ENCODE measurements at places on chromosomes 13 and 19. TPM values are rescaled to one million over a fixed set of nuclear protein-coding genes. Genes with fewer than 3 reads are reported as not detected.

The NXNL1 gene
- total RNA-seq, result not detected

The ADGRE3 gene
- not detected for total RNA-seq

The ITPKC gene
- 19.7 TPM for total RNA-seq

The SERPINE3 gene
- not detected for total RNA-seq

The ZNF546 gene
- 3.0 TPM for total RNA-seq

The SOHLH2 gene
- not detected for total RNA-seq

The PLK5 gene
- not detected for total RNA-seq

The KLK14 gene
- total RNA-seq, result 0.31 TPM

The ERICH6B gene
- not detected for total RNA-seq

The LSM7 gene
- 91.4 TPM for total RNA-seq

The ANO8 gene
- total RNA-seq, result 9.0 TPM

The F10 gene
- not detected for total RNA-seq

The SLITRK6 gene
- 6.3 TPM for total RNA-seq

The RXFP2 gene
- total RNA-seq, result not detected

The COL5A3 gene
- total RNA-seq, result 22.2 TPM

The PRR19 gene
- total RNA-seq, result 1.4 TPM

The ZNF350 gene
- total RNA-seq, result 8.6 TPM

The RNF113B gene
- total RNA-seq, result not detected

The RASAL3 gene
- 0.14 TPM for total RNA-seq

The WDR88 gene
- not detected for total RNA-seq

The DACT3 gene
- 19.8 TPM for total RNA-seq

The FGF22 gene
- total RNA-seq, result not detected

The WTIP gene
- total RNA-seq, result 32.5 TPM

The ZNF208 gene
- total RNA-seq, result 0.05 TPM

The CD33 gene
- not detected for total RNA-seq

The STAP2 gene
- total RNA-seq, result 1.8 TPM

The ZNF93 gene
- total RNA-seq, result 12.8 TPM

The TEX101 gene
- total RNA-seq, result not detected

The YJEFN3 gene
- total RNA-seq, result 8.1 TPM

The ZNF738 gene
- 18.6 TPM for total RNA-seq

The ZNF582 gene
- total RNA-seq, result 3.6 TPM

The PGLYRP2 gene
- total RNA-seq, result not detected

The CEACAM16 gene
- 0.14 TPM for total RNA-seq

The CFD gene
- total RNA-seq, result 0.65 TPM

The EBI3 gene
- 5.4 TPM for total RNA-seq

The NALCN gene
- 1.1 TPM for total RNA-seq

The ZNF99 gene
- not detected for total RNA-seq

The KLK15 gene
- total RNA-seq, result not detected

The CATSPERD gene
- not detected for total RNA-seq

The ACP7 gene
- not detected for total RNA-seq

The PDX1 gene
- not detected for total RNA-seq

The IZUMO2 gene
- total RNA-seq, result not detected

The VSTM1 gene
- total RNA-seq, result not detected

The ADAMTSL5 gene
- 4.7 TPM for total RNA-seq

The ZNF561 gene
- total RNA-seq, result 133 TPM

The ZNF442 gene
- total RNA-seq, result 0.95 TPM

The NLRP9 gene
- not detected for total RNA-seq

The SHISA7 gene
- total RNA-seq, result 0.09 TPM

The LMO7 gene
- total RNA-seq, result 52.2 TPM

The KIR2DL4 gene
- total RNA-seq, result not detected

The GTF2F1 gene
- 95.4 TPM for total RNA-seq

The ADAMTS10 gene
- 35.1 TPM for total RNA-seq

The SRRM5 gene
- 0.23 TPM for total RNA-seq

The TJP3 gene
- 2.0 TPM for total RNA-seq

The WDR87 gene
- total RNA-seq, result not detected

The VSTM2B gene
- not detected for total RNA-seq

The SAFB2 gene
- total RNA-seq, result 50.6 TPM

The RPS16 gene
- 1,329 TPM for total RNA-seq

The INTS6 gene
- 47.6 TPM for total RNA-seq

The FBN3 gene
- total RNA-seq, result 0.53 TPM
